Sigmoid colon (tissue), 7 donors: ENCODE measurements at places on chromosomes 12 and 14. TPM values are rescaled to one million over a fixed set of nuclear protein-coding genes. Genes with fewer than 3 reads are reported as not detected.

- no peaks in the 10 kb centered on the region for H3K36me3 ChIP-seq
- H3K27ac ChIP-seq: no peak overlapping the region
- no peaks in the 10 kb centered on the region for H3K4me1 ChIP-seq
- no peak for DNase-seq
- H3K27me3 ChIP-seq: no peaks in the 10 kb centered on the region
Measured at GRCh38 chr14:96614481-96614881, 112.3 kb downstream of the PAPOLA start.

GRCh38 chr14:91985521-91986255, 38.2 kb upstream of the FBLN5 start:
- H3K4me1 ChIP-seq: peaks cover 30% of the 10 kb centered on the region
- H3K4me3 ChIP-seq: no peak overlapping the region
- no peaks in the 10 kb centered on the region for H3K27me3 ChIP-seq
- DNase-seq: no peak

- no peak overlapping the region for H3K27ac ChIP-seq
- no peaks in the 10 kb centered on the region for H3K4me1 ChIP-seq
- no peak overlapping the region for H3K4me3 ChIP-seq
- DNase-seq: no peak
- no peaks in the 10 kb centered on the region for H3K36me3 ChIP-seq
Measured at GRCh38 chr12:49609875-49610154, 4.4 kb upstream of the FAM186B start.

- no peaks in the 10 kb centered on the region for H3K36me3 ChIP-seq
- no peak for DNase-seq
- H3K27ac ChIP-seq: no peak overlapping the region
- H3K4me3 ChIP-seq: no peak overlapping the region
- no peaks in the 10 kb centered on the region for H3K4me1 ChIP-seq
Measured at GRCh38 chr12:72740064-72740463, 467.9 kb downstream of the TRHDE start.

- H3K36me3 ChIP-seq: no peaks in the 10 kb centered on the region
- DNase-seq: no peak
- H3K4me1 ChIP-seq: no peaks in the 10 kb centered on the region
- no peaks in the 10 kb centered on the region for H3K27me3 ChIP-seq
Measured at GRCh38 chr14:101248840-101249675, 312.2 kb upstream of the DIO3 start.

DNA sequence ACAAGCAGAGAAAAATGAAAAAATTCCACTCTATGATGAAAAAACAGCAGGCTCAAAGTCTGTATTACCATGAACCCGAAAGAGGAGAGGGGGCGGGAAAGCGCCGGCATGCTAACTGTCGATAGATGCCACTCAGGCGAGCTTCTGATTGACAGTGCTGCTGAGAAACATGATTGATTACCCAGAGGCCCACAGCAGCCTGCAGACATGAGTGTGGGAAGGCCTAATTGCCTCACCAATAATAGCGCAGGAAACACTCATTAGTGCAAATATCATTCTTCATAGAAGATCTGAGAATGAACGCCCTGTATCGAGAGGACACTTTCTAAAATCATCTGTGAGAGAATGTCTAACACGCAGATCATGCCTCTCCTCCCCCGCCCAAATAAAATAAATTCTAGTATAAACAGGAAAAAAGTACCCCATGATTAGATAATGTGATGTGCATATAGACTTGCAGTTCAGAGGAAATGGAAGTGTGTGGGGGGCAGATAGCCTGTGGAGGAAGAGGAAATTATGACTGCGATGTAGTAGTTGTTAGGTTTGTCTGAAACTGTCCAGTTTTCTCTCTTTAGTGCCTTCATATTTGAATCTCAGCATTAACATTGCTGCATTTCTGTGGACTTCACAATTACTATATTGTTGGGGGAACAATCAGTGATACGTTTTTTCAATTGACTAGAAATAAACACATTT, 15.6 kb downstream of the TPH2 start:
- no peaks in the 10 kb centered on the region for H3K36me3 ChIP-seq
- H3K27me3 ChIP-seq: no peaks in the 10 kb centered on the region
- no peak overlapping the region for H3K27ac ChIP-seq
- no peak for DNase-seq

DNA sequence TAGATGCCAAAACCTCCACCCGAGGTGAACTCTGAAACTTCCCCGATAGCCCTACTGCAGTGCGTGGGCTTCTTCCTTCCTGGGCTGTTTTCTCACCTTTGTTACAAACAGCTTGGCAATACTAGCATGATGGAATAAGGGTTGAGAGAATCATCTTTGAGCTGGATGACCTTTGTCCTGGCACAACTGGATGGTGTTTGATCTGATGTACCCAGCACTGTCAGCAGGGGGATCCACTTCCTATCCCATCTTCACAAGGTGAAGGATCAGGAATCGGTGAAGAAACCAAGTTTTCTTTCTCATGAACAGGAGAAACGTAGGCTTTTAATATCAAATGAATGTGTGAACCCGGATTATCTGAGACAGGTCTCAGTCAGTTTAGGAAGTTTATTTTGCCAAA, 19.5 kb upstream of the LRRC10 start:
- H3K36me3 ChIP-seq: no peaks in the 10 kb centered on the region
- H3K27ac ChIP-seq: no peak overlapping the region
- DNase-seq: no peak
- H3K4me3 ChIP-seq: no peak overlapping the region
- H3K4me1 ChIP-seq: no peaks in the 10 kb centered on the region

- H3K27ac ChIP-seq: peak overlapping the region; percentile 72
- no peak for DNase-seq
- H3K27me3 ChIP-seq: no peaks in the 10 kb centered on the region
- no peaks in the 10 kb centered on the region for H3K36me3 ChIP-seq
Measured at GRCh38 chr12:12441843-12442461, 85.1 kb downstream of the BORCS5 start.

- H3K27me3 ChIP-seq: no peaks in the 10 kb centered on the region
- peak overlapping the region; percentile 78 for H3K4me3 ChIP-seq
- no peaks in the 10 kb centered on the region for H3K4me1 ChIP-seq
- peaks cover 47% of the 10 kb centered on the region for H3K36me3 ChIP-seq
- DNase-seq: no peak
Measured at GRCh38 chr14:77459072-77459723, 1.3 kb downstream of the AHSA1 start.

DNA sequence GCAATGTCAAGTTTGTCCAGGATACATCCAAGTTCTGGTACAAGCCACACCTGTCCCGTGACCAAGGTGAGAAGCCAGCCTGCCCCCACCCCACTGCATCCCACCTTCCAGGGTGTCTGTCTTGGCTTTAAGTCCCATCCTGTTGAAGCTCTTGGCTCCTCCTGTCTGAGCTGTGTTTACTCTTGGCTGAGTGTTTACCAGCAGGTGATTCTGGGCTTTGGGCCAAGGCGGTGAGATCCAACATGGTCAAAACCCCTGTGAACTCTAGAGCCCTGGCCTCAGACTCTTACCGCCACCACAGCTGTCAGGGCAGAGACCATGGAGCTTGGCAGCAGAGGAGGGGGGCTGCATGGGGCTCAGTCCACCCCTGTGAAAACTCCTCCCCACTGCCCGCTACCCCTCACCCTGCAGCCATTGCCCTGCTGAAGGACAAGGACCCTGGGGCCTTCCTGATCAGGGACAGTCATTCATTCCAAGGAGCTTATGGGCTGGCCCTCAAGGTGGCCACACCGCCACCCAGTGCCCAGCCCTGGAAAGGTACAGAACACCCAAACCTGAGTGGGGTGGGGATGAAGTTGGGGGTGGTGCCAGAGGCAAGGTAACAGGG, 11.6 kb downstream of the TNS2 start:
- H3K36me3 ChIP-seq: peaks cover 15% of the 10 kb centered on the region
- DNase-seq: peak; percentile 72
- no peaks in the 10 kb centered on the region for H3K27me3 ChIP-seq
- H3K27ac ChIP-seq: peak overlapping the region; percentile 83

The A2ML1 gene
- not detected for polyA plus RNA-seq

The IL23A gene
- not detected for polyA plus RNA-seq

- H3K4me1 ChIP-seq: no peaks in the 10 kb centered on the region
- no peak for DNase-seq
- H3K36me3 ChIP-seq: no peaks in the 10 kb centered on the region
Measured at GRCh38 chr12:76952995-76953394, 74.2 kb upstream of the CSRP2 start.

The GPR84 gene
- 0.60 TPM for polyA plus RNA-seq

- no peak overlapping the region for H3K27ac ChIP-seq
- H3K36me3 ChIP-seq: no peaks in the 10 kb centered on the region
- H3K27me3 ChIP-seq: no peaks in the 10 kb centered on the region
- no peak overlapping the region for H3K4me3 ChIP-seq
Measured at GRCh38 chr12:97556302-97556779, 93.7 kb downstream of the RMST start.

The P2RX2 gene
- polyA plus RNA-seq: not detected

- peaks cover 17% of the 10 kb centered on the region for H3K4me1 ChIP-seq
- H3K27me3 ChIP-seq: peaks cover 14% of the 10 kb centered on the region
- no peaks in the 10 kb centered on the region for H3K36me3 ChIP-seq
- peak overlapping the region; percentile 49 for H3K4me3 ChIP-seq
- H3K27ac ChIP-seq: peak overlapping the region; percentile 41
- DNase-seq: peak; percentile 70
Measured at GRCh38 chr14:32934073-32934880, 4.4 kb upstream of the NPAS3 start.

The TAS2R43 gene
- polyA plus RNA-seq: not detected

DNA sequence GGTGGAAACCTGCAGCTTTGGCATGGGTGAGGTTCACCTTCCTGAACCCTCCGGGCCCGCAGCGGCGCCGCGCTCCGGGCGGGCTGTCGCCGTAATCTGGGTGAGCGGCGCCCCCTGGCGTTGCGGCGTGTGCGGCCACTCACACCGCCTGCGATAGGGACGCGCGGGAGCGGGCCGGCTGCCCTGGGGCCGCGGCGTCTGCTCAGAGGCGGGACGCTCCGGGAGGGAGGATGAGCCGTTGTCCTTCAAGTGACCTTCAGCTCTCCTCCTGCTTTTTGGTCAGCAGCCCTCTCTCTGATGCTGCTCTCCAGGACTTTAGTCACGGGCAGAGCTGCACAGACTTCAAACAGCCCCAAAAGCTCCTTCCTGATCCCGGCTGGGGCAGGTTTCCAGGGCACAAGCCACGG, 211.7 kb upstream of the FKBP4 start:
- peaks cover 34% of the 10 kb centered on the region for H3K4me1 ChIP-seq
- no peaks in the 10 kb centered on the region for H3K27me3 ChIP-seq
- H3K27ac ChIP-seq: no peak overlapping the region
- peaks cover 38% of the 10 kb centered on the region for H3K36me3 ChIP-seq
- peak overlapping the region; percentile 8 for H3K4me3 ChIP-seq

DNA sequence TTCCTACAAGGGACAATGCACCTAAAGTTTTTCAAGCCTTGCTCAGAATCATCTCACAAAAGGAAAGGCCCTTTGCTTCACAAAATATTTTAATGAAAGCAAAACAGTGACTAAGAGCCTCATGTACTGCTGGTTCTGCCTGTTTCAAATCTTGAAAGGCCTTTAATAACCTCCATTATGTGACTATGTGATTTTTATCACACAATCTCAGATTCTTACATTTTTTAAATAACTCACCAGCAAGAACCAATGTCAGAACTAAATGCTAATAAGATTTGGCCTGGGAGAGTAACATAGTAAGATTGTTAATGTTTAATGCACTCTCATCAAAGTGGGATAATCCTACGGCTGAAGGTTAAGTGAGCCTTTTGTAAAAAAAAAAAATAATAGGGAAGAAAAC, 378.9 kb downstream of the RGS6 start:
- DNase-seq: no peak
- H3K27ac ChIP-seq: no peak overlapping the region
- no peaks in the 10 kb centered on the region for H3K36me3 ChIP-seq
- no peak overlapping the region for H3K4me3 ChIP-seq
- peaks cover 8% of the 10 kb centered on the region for H3K4me1 ChIP-seq

- DNase-seq: no peak
- no peak overlapping the region for H3K27ac ChIP-seq
- H3K36me3 ChIP-seq: no peaks in the 10 kb centered on the region
- H3K4me1 ChIP-seq: no peaks in the 10 kb centered on the region
- no peak overlapping the region for H3K4me3 ChIP-seq
Measured at GRCh38 chr12:124884587-124885438, 21.1 kb upstream of the SCARB1 start.

The FAM90A1 gene
- not detected for polyA plus RNA-seq

DNA sequence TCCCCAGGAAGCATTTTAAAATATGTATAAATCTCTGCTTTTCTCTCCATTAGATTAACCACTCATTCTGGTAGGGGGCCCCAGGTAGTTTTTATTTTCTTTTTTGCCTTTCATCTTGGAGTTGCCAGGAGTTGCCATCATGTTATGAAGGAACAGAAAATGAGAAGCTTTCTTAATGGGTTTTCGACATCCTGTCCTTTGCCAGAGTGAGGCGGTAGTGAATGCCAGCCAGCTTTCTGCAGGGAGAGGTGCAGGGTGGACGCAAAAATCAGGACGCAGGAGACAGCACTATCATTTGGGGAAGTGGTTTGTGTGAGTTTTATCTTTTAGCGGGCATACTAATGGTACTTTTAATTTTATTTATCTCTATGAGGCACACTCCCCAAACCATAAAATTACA, 1.7 kb downstream of the RASSF8 start:
- no peaks in the 10 kb centered on the region for H3K36me3 ChIP-seq
- H3K27me3 ChIP-seq: no peaks in the 10 kb centered on the region
- peaks cover 56% of the 10 kb centered on the region for H3K4me1 ChIP-seq
- peak; percentile 75 for DNase-seq
- H3K4me3 ChIP-seq: peak overlapping the region; percentile 71

- no peak overlapping the region for H3K27ac ChIP-seq
- no peaks in the 10 kb centered on the region for H3K4me1 ChIP-seq
- no peak for DNase-seq
- H3K27me3 ChIP-seq: peaks cover 6% of the 10 kb centered on the region
- H3K4me3 ChIP-seq: no peak overlapping the region
Measured at GRCh38 chr14:70033116-70033515, 153.9 kb downstream of the SMOC1 start.

The RIPK3 gene
- 66.4 TPM for polyA plus RNA-seq

GRCh38 chr12:27682534-27682933, 13.7 kb upstream of the REP15 start:
- no peaks in the 10 kb centered on the region for H3K4me1 ChIP-seq
- no peak overlapping the region for H3K4me3 ChIP-seq
- peaks cover 11% of the 10 kb centered on the region for H3K36me3 ChIP-seq
- no peak for DNase-seq
- no peaks in the 10 kb centered on the region for H3K27me3 ChIP-seq

The DHRS2 gene
- polyA plus RNA-seq: 0.54 TPM
